ENCODE measurements at places on chromosomes 7 and 10. TPM values are rescaled to one million over a fixed set of nuclear protein-coding genes. Genes with fewer than 3 reads are reported as not detected.

MSS51 gene
- polyA plus RNA-seq: 2.0 TPM

SDK1 gene
- polyA plus RNA-seq: 0.58 TPM

GPAM gene
- 9.1 TPM for polyA plus RNA-seq

SCART1 gene
- polyA plus RNA-seq: 1.1 TPM

CTAGE4 gene
- polyA plus RNA-seq: not detected

LIPF gene
- polyA plus RNA-seq: 0.70 TPM

ZNF239 gene
- polyA plus RNA-seq: 8.3 TPM

MYPN gene
- 24.3 TPM for polyA plus RNA-seq

COL1A2 gene
- polyA plus RNA-seq: 21.0 TPM

DYDC2 gene
- not detected for polyA plus RNA-seq

ATP5MK gene
- polyA plus RNA-seq: 1,165 TPM

VPS37D gene
- 0.72 TPM for polyA plus RNA-seq

PILRA gene
- polyA plus RNA-seq: 1.6 TPM

Data from psoas muscle (tissue), 8 donors.